ENCODE measurements at places on chromosomes 11 and 22.

DNA sequence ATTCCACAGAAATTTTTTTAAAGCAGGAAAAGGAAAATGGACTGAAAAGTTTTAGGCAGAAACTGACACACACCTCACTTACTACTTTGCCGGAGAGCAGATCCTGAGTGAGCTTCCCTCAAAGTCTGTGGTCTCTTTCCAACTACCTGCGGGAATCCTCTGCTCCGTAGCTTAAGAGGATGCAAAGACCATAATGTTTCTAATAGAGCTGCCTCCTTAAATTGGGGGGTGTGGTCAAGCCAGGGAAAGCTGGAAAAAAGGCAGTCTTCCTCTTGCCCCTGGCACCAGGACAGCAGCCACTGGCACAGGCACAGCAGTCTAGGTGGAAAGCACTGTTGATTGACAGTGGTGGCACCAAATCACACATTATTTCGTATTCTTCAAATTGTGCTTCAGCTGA lies at the start of gene ETS1:
Gene ETS1, minus strand, starts transcription at position 144 of the 400 bp plus-strand sequence. CDS start 14,428 bp downstream, outside the sequence.
- DNase-seq, result no peak

DNA sequence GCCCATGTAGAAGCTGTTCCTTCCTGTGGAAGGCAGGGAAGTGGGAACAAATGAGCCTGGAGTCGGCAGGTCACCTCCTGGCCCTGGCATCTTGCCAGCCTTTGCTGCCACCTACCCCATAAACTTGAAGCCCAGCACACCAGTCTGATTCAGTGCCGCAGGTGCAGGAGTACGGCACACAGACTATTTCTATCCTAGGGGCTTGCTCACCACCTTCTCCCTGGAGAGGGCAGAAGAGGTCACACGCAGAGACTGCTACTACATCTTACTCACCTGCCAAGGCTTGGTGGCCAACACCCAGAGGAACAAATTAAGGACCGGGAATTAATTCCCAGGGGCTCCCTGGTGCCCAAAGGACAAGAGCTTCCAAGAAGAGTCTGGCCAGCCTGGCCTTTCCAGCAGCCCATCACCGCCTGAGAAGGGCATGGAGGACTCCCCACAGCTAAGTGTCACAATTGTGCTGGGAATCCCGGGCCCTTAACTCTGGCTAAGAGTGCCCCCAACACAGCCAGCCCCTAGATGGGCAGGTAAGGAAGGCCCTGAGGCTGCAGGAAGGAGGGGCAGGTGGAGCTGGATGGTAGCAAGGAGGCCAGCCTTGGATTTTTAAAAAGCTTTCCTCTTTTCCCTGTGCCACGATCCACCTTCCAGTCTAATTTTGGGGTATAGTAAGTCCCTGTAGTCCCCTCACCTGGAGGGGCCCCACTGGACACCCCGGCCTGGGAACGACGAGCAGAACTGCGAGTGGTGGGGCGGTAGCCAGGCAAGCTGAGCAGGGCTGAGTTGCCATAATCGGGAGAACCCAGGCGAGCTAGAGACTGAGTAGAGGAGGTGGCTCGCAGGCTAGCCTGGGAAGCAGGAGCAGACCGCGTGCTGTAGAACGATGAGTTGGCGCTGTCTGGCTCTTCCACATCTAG lies 6.9 kb downstream of the IL18BP start:
- DNase-seq, result no peak

DNA sequence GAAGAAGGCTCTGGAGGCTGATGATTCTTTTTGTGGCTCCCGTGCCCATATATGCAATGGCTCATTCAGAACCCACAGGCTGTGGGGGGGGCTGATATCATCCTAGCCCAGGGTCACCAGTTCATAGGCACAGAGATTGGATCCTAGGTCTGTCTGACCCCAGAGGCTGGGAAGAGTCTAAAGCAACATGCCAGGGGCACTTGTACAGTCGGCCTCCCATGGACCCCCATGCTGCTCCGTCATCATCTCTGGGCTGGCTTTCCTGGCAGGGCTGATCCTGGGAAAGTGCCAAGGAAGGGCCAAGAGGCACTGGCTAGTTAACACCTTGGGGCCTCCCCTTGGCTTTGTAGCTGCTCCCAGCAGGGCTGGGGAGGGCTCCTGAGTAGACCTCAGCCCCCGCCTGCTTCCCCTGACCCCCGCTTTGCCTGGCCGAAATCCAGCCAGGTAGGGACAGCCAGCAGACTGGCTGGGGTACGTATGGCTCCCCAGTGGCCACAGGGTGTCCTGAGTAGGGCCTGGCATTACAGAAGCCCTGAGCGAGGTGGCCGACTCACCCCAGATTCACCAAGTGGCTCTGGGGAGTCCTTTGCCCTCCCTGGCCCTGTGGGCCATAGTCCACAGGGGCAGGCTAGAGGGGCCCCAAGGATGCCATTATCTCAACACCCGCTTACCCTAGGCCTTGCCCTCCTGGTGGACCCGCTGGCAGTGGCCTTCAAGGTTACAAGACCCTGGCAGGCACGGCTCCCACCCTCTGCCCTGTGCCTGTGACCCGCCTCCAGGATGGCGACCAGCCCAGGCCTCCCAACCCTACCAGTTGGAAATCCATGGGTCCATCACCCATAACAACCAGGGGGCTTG lies 22.5 kb downstream of the FADS3 start:
- no peak for DNase-seq

GRCh38 chr22:48942698-48943566 lies 884.7 kb downstream of the BRD1 start:
- DNase-seq, result no peak

- DNase-seq, result no peak
Observed at GRCh38 chr11:117381481-117382387, 54.1 kb downstream of the CEP164 start.

DNA sequence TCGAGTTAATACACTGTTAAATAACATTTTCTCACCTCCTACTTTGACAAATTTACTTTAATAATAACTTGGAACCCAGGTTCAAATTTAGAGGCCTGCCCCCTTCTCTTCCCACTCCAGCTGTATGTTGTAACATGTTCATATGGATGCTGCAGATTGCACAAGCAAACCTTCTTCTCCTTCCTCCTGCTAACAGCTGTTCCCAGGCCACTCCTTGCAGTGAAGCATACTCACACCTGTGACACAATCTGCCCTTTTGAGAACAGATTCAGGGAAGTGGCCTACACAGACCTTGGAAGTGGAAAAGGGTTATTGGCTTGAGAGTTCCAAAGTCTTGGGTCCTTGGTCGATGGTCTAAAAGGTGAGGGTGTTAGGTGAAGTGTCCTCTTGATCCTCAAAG lies 131.9 kb downstream of the TEAD1 start:
- DNase-seq, result no peak

GRCh38 chr11:57805780-57806179 lies 44.2 kb downstream of the CTNND1 start:
- DNase-seq, result no peak

DNA sequence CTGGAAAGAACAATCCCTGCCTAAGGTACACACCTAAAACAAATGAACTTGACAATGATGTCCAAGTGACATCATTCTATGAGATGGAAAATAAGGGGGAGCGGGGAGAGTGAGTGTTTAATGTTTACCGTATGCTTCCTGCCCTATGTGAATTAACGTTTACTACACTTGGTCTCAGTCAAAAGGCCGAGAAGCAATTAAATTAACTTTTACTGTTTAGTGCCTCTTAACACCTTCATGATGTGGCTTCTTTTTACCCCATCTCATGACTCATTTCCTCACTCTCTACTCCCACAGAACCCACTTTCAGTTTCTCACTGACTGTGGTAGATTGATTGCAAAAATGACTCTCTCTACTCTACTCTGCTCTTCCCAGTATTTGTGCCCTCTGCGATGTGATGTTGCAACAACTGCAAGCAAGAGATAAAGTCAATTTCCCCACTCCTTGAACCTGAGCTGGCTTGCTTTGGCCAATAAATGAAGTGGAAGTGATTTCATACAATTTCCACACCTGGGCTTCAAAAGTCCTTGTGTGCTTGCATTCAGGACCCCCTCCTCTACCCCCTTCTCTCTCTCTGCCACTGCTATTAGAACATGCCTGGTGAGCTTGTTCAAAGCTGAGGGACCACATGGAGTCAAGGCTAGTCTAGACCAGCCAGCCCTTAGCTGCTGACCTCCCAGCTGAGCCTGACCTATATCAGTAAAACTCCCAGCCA lies 11.6 kb upstream of the ALKBH3 start:
- DNase-seq, result peak; percentile 26

GRCh38 chr22:49536571-49537131 lies 291.0 kb downstream of the BRD1 start:
- no peak for DNase-seq

GRCh38 chr11:114025329-114025907 lies 34.1 kb upstream of the ZBTB16 start:
- DNase-seq, result no peak

- no peak for DNase-seq
Observed at GRCh38 chr11:46721286-46721685, 2.3 kb downstream of the F2 start.

- no peak for DNase-seq
Observed at GRCh38 chr11:1815751-1816150, 19.0 kb upstream of the SYT8 start.
